ENCODE measurements at places on chromosomes 12 and 14.

DNA sequence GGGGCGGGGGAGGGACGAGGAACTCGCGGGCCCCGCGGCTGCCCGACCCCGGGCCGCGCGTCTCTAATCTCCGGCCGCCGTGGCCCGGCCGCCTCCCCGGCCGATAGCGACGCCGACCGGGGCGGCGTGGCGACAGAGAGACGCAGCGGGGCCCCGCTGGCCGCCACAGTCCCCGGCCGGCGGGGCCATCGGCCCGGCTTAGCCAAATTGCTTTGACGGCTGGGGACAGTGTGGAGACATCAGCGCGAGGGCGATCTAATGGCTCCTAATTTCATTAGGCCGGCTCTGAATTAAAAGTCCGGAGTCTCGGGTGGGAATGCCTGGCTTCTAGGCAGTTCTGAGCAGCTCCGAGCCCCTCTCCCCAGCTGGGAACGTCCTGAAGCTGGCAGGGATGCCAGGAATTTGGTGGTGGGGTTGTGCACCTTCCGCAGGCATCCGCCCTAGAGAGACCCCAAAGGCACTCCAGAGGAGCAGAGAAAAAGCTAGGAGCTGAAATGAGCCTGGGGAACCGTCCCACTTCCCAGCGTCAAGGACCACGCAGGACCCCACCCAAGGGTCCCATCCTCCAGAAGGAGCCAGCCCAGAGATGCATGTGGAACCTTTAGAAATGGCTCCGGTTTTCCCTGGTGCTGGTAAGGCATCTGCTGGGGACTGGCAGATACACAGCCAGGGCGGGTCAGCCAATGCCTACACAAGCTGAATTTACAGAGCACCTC is 9.6 kb downstream of the TBX5 start:
- no peak for DNase-seq

DNA sequence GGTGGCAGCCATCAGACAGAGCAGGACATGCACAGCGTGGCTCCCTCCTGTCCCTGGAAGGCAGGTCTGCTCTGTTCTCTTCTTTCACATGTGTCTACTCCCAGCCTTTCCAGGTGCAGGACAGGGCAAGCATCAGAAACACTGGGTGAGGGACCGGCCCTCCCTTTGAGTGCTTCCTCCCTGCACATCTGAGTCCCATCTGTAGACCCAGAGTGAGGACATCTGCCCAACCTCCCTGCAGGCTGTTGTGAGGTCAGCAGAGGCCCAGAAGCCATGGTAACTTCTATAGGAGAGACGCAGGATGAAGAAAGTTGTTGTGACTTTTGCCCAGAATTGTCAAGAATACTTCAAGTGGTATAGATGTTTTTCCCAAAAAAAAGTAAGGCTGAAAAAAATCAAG is 282.7 kb downstream of the CACNA1C start:
- DNase-seq: peak; percentile 44

DNA sequence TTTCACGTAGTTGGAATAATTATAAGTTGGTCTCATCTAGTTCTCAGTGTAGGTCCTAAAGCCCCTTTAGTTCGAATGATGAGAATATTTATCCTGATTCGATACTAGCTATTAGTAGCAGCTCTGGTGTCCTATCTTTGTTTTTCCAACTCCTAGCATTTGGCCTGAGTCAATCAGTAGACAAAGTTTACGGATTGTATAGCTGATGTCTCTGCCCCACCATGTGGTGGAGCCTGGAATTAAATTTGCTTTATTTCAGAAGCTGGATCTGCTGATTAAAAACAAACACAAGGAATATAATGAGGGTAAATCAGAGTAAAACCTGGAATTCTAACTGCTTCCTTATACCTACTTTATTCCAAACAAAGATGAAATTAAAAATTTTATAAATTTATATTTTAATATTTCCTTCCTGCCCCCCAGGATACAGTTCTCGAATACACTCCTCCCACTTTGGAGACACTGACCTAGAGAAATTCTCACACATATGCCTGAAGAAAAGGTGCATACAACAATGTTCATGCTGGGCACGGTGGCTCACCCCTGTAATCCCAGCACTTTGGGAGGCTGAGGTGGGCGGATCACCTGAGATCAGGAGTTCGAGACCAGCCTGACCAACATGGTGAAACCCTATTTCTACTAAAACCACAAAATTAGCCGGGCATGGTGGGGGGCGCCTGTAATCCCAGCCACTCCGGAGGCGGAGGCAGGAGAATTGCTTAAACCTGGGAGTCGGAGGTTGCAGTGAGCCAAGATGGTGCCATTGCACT is 7.6 kb upstream of the BRMS1L start:
- DNase-seq: peak; percentile 67

DNA sequence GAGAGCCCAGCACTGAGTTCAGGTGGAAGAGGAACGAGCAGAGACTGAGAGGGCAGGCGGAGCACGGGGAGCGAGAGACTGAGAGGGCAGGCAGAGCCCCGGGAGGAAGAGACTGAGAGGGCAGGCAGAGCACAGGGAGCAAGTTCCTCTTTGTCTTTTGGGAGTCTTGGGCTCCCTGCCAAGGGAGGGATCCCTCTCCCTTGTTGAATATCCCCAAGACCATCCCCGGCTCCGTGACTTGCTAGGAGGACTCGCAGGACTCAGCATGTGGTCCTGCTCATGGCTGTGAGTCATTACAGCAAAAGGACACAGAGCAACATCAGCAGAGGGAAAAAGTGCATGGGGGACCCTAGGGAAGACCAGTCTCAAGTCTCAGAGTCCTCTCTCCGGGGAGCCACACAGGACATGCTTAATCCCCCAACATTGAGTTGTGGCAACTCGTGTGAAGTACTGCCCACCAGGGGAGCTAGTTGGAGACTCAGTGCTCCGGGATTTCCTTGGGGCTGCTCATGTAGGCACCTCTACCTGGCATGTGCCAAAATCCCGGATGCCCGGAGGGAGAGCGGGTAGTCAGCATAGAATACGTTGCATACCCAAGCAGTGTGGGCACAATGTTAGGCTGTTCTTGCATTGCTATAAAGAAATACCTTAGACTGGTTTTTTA is 81.0 kb downstream of the CCDC92 start:
- DNase-seq: no peak

GRCh38 chr14:61472801-61473376 is 151.5 kb downstream of the PRKCH start:
- no peak for DNase-seq

DNA sequence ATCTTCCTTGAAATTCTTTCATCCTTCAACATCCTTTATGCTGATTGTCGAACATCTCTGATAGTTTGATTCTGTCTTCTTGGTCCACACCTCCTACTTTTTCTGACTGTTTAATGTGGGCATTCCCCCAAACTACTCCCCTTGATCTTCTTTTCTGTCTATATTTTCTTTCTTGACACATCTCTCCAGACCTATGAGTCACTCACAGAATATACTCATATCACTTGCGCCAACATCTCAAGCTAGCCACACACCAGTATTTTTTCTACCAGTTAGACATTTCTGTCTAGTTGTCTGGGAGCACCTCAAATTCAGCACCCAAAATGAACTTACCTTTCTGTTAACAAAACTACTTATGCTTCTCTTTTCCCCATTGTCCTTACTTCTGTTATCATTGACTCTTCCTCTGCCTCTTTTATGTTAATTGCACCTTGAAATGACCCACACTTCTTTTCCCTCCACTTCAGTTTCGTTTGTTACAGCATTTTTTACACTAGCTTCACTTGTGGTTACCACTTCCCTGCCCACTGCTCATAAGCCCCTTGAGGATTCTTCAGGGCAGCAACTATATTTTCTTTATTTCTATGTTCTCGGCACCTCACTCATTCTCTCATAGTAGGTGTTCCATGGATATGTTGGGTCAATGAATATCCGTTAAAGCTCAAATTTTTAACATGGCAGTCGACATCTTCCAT is 33.5 kb downstream of the TSHR start:
- no peak for DNase-seq

DNA sequence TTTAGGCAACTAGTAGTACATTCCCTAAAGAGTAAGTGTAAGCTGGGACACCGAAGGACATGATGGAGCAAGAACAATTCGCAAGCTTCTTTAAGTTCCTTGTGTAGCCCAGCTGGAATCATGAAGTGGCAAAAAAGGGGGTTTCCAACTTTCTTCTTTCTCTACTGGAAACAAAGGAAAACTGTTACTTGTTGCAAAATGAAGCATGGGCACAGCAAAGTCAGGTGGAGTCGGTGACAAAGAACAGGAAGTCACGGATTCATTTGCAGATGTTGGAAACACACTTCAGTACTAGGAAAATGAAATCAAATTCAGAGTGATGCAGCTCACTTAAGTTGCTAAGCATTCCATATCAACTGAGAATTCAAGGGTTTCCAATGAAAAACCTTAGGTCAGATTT is 706.9 kb upstream of the STXBP6 start:
- DNase-seq: no peak

GRCh38 chr12:113870890-113871289 is 95.2 kb downstream of the RBM19 start:
- no peak for DNase-seq

GRCh38 chr12:32178341-32179010 is 71.8 kb downstream of the BICD1 start:
- no peak for DNase-seq

- DNase-seq: no peak
Measured at GRCh38 chr14:31060253-31060875, 34.2 kb upstream of the STRN3 start.

GRCh38 chr14:77004711-77005460 is 23.6 kb downstream of the IRF2BPL start:
- no peak for DNase-seq

- peak; percentile 37 for DNase-seq
Measured at GRCh38 chr12:124663206-124663605, 95.8 kb upstream of the NCOR2 start.

DNA sequence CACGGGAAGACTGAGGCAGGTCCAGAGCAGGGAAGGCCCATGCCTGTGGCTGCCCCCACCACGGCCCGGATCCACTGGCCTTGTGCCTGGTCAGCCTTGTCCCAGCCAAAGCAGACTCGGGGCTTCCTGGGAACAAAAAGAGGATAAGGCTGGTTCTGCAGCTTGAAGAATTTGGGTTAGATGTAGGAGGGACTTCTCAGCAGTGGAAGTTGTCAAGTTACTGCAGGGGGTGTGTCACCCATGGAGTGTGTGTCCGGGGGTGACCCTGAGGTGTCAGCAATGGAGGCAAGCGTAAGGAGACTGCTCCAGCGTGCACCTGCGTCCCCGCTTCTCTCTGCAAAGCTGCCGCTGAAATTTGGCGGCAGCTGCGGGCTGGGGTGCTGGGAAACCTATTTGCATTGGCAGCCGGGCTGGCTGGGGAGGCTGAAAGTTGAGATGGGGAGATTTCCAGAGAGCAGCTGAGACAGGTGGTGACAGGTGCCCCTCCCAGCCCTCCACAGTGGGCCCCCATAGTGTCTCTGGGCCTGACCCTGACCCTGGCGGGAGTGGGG is 12.5 kb upstream of the TNFAIP2 start:
- peak; percentile 29 for DNase-seq

- DNase-seq: no peak
Measured at GRCh38 chr12:80598004-80598606, 109.3 kb upstream of the MYF6 start.

- DNase-seq: no peak
Measured at GRCh38 chr12:75863533-75863932, 168.0 kb downstream of the PHLDA1 start.

- no peak for DNase-seq
Measured at GRCh38 chr12:47868041-47868440, 36.8 kb downstream of the VDR start.

DNA sequence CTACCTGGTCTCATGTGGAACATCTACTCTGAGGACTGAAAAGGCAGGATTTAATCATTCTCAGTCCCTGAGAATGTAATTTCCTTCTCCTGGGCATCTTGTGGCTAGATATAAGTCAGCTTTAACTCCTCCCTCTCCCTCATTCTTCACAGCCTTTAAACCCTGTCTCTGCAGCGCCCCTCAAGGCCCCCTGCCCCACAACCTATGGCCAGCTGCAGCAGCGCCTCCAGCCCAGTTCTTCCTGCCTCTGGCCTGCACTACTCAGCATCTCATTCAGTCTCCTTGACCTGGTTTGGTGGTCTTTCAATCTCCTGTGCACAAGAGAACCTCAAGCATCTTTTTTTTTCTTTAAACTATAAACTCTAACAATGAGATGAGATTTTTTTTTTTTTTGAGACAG is 29.3 kb downstream of the NCKAP5L start:
- no peak for DNase-seq

DNA sequence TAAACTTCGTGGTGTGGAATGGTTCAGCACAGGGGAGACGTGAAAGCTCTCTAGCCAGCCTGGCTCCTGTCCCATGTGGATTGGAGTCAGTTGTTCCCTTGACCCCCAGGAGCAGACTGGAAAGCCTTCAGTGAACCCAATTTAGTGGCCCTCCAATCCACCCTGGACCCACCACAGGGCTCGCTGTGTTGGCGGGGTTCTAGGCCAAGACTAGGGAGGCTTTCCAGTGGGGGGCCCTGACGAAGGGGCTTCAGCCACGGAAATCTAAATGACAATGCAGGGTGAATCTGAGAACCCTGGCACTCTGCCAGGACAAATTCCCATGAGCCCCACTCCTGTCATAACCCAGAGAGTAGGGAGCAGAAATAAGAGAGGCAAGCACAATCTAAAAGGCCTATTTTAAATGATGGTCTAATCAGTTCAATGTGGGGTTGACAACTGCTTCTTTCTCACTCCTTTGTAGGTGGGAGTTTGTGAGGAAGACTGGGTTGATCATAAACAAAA is 110.8 kb downstream of the SLC35F4 start:
- DNase-seq: no peak

DNA sequence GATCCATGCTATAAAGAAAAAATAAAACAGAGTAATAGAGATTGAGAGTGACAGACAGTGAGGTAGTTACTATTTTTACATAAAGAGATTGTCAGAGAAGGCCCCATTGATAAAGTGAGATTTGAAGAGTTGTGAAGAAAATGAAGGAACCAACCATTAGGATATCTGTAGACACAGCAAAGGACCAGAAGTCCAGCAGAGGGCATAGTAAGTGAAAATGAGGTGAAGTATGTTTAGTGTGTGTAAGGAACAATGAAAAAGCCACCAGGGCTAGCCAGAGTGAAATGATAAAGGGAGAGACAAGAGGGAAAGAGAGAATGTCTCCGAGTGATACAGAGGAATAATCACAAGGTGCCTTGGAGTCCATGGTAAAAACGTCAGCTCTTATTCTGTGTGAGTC is 411.0 kb downstream of the NELL2 start:
- no peak for DNase-seq

DNA sequence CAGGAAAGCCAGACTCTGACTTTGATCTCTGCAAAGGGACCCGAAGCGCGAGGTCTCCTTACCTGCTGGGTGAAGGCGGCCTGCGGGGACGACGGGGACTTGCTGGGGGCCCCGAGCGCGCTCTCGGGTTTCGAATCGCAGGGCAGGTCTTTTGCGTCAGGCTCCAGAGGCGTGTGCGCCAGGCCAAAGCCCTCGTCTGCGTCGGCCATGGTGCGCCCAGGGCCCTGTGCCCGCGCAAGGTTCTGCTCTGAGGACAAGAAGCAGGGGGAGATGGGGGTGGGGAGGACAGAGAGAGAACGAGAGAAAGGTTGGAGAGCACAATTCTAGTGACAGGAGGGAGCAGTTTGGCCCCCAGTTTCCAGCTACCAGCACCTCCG is 2.3 kb downstream of the TBX5 start:
- DNase-seq: no peak

- DNase-seq: no peak
Measured at GRCh38 chr14:103908580-103908979, 19.7 kb upstream of the TDRD9 start.
